ENCODE measurements at places on chromosomes 11 and 22.

DNA sequence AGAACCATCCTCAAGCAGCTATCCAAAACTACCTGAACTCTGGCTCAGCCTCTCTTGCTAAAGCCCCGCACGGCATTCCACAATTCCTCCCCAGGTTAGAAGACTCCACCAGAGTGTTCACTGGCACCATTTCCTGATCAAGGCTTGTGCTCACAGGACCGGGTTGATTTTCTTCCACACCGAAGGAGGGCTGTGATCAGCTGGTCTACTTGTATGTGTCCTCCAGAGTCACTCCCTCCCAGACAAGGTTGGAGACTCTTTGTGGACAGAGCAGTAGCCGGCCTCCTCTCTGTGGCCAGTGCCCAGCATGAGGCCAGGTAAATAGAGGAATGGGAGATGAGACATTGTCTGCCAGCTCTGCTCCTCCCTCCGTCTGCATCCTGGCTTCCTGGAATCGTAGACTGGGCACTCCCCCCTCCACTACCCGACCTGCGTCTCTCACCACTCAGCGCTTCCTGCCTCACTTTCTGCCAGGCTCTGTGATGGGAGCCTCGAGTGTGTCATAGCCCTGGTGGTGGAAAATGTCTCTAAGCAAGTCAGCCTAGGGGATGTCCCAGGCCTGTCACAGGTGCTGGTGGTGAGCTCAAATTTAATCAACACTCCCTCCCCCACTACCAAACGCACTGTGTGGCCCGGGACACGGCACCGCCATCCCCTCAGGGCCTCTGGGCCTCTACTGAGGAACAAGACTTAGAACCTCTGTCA lies 12.5 kb upstream of the TMPRSS6 start:
- DNase-seq = no peak

DNA sequence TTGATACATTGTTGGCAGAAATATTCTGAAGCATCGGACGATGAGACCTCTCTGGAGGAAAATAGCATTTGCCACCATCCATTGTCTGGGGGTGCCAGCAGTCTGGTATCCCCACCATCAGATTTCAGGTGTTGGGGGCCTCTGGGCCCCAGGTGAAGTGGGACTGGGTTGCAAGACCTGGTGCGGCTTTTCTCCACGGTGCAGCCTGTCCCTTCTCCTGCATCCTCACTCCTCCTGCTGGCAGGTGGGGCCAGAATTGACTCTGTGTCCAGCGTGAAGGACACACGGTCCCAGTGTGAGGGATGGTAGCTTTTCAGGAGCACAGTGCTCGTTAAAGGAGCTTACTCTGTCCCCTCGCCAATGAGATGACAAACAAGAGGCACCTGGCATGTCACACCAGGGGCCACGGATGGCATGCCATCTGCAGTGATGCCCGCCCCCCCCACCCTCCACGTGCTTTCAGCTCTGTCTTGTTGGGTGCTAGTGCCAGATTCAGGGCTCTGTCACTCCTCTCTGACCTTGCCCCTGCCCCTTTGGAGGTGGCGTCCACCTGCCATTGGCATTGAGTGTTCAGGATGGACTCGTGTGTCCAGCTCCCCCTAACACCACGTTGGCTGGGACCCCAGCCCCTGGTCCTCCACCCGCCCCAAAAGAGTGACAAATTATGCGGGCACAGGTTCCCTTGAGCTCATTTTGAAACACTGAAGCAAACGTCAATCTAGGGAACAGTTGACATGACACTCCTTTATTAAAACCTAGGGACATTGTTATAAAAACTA lies 62.4 kb downstream of the PARVG start:
- DNase-seq = no peak

DNA sequence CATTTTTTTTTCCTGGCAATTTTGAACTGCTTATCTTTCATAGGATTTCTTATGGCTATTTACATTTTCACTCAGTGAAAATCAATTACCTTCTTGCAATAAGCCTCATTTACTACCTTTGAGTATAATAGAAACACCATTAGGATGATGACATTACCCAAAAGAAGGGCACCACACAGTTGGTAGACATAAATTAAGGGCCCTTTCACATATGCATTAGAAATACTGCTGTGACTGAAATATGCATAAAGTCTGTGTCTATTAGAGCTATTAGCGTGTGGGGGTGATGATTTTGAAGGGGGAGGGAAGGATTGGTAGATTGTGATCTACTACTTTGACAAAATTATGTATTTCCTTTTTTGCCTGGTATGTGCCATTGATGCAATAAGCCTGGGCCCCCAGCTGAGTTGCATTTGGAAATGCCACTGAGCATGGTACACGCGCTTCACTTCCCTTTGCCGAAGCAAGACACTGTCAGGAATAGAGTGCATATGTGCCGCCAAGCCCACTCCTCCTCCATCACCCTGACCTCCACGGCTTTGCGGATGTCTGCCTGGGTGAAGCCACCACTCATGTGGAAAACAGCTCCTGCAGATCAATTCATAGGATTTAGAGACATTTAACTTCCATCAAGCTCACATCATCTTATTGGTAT lies 339.3 kb downstream of the DCDC1 start:
- DNase-seq = no peak

GRCh38 chr11:17154409-17155159 lies 53.2 kb downstream of the PIK3C2A start:
- DNase-seq = no peak

- no peak for DNase-seq
Observed at GRCh38 chr11:134905517-134905916, 493.5 kb upstream of the B3GAT1 start.

GRCh38 chr22:22554587-22555284 lies 4.3 kb downstream of the PRAME start:
- DNase-seq = no peak

DNA sequence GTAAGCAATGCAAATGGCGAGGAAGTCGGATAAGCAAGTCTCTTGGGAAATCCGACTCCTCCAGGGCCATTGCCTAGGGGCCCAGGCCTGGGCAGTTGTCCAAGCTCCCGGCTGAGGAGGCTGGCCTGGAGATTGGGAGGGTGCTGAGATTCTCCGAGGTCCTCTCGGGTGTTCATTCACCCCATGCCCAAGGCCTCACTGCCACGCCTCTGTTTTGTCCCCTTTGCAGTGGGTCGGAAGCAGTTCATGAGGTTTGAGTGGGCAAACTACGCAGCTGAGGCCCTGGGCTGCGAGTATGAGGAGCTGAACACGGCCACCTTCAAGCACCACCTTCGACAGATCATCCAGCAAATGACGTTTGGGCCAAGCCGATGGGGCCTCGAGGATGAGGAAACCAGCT lies 81.3 kb downstream of the MYO18B start:
- no peak for DNase-seq

- DNase-seq = no peak
Observed at GRCh38 chr11:36056160-36056751, 112.4 kb downstream of the LDLRAD3 start.

GRCh38 chr22:43014316-43014868 lies 557 bp downstream of the PACSIN2 start:
- no peak for DNase-seq

GRCh38 chr11:74102321-74102720 lies 68.5 kb downstream of the C2CD3 start:
- DNase-seq = no peak

- DNase-seq = no peak
Observed at GRCh38 chr11:106082096-106082495, 4.6 kb downstream of the AASDHPPT start.

GRCh38 chr11:62395885-62396551 lies 22.8 kb upstream of the SCGB1A1 start:
- DNase-seq = no peak

DNA sequence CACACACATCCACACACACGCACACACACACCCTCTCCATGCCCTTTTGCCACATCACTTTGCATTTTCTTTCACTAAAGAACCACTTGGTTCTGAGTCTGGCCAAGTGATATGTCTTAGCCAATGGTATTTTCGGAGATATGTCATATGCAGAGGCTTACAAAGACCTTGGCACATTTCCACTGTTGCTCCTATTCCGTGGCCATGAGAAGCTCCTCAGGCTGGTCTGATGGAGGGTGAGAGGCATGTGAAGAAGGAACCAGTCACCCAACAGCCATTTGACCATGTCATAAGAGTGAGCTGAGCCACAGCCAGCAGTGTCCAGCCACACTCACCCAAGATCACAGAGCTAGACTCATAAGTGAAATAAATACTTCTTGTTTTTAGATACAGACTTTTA lies 212.6 kb upstream of the NAV2 start:
- no peak for DNase-seq

DNA sequence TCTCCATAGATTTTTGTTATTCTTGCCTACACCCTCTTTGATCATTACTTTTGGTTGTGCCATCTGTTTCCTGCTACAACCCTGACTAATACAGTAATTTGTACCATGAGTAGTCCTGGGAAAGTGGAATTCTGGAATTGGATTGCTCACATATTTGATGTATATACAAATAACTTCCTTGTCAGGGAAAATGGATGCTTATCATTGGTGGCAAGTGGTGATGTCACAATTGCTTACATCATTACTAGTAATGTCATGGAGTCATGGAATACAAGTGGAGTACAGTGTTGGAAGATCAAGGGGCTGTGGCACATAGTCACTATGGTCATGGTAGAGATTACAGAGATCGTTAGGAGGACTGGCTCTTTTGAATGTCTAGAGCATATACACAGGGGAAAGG lies 24.4 kb downstream of the AASDHPPT start:
- no peak for DNase-seq

GRCh38 chr22:19169947-19170318 lies 8.6 kb downstream of the SLC25A1 start:
- no peak for DNase-seq

DNA sequence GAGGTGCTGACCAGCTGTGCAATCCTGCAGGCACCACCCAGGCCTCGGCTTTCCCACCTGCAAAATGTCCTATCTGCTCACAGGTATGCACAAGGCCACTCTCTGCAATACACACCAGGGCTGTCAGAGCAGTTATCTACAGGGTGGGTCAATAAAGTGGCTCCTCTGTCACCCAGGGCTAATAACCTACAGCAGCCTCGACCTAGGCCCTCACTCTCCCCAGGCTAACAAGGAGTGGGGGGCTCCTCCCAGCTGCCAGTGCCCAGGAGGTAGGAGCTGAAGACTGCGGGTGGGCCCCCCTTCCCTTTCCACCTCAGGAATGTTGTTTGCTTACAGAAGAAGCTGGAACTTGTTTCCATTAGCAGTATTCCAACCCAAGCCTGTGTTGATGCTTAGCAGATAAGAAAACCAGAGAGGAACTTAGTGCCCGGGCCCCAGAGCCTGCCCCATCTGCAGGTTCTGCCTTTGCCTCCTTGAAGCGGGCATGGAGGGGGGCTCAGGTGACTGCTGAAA lies 26.8 kb downstream of the MYH9 start:
- no peak for DNase-seq

DNA sequence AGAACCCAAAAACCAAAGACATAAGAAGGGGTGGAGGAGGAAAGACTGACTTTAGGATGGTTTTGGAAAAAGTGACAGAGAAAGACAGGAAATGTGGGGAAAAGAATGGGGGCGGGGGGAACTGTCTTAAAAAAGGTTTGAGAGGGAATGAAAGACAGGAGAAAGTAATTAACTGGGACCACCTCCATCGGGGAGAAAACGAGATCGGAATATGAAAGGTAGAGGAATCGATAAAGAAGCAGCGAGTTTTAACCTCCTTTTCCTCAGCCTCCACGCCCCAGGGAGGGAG lies 524 bp downstream of the MTMR2 start:
- DNase-seq = no peak

DNA sequence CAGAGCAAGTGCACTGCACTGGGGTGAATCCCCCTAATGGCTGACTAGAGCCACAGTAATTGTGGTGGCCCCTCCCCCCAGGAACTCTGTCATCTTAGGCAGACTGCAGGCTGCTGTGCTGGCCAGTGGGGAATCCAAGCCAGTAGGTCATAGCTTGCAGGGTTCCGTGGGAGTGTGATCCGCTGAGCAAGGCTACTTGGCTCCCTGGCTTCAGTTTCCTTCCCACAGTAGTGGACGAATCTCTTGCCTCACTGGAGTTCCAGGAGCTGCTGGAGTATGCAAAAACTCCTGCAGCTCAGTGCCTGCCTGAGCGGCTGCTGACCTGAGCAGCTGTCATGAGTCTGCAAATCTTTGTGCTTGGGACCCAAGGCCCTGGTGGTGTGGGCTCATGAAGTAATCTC lies 13.2 kb downstream of the OOSP3 start:
- no peak for DNase-seq

GRCh38 chr11:10906521-10906920 lies 48.7 kb upstream of the ZBED5 start:
- DNase-seq = no peak

- no peak for DNase-seq
Observed at GRCh38 chr11:45679806-45680205, 14.4 kb upstream of the CHST1 start.

GRCh38 chr11:132240374-132240773 lies 870.0 kb downstream of the NTM start:
- no peak for DNase-seq

DNA sequence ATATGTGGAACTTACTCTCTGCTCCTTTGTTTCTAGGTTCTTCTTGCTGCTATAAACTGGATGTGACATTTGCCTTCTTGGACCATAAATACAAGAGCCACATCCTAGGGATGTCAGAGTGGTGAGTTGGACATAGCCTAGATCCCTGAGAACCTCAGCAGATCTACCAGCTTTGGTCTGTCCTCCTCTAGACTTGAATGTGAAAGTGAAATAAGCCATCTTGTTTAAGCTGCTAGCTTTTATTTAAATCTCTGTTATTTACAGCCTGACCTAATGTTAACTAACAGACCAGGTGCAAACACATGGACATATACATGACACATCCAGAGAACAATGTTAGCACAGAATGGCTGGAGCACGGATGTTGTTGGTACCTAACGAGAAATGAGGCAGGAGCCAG lies 36.0 kb downstream of the SLN start:
- DNase-seq = no peak

DNA sequence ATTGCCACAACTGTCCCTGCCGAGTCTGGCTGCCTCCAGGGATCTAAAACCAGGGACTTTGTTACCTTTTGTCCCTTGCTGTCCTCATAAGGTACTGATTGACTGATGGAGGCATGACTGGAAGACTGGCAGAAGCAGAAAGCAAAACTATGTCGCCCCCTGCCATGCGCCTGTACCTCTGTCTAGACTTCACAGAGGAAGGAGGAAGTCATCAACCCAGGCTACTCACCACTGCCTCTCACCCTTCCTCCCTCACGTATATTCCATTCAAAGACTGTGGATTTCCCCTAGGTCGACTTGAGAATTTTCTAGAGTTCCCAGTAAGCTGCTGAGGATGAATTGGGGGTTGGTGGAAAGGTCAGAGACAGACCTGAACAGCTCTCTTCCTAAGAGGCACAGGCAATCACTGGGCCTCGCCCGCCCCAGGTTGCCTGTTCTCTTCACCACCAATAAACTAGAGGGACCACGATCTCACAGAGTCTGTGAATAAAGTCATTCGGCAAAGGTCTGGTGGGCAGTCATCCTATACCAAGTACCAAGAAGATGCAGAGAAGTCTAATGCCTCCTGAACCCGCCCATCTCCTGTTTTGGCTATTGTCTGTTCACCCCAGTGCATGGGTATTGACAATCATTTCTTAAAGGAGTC lies 27.5 kb upstream of the CHST1 start:
- no peak for DNase-seq

GRCh38 chr11:64842851-64843685 lies 1.4 kb downstream of the CDC42BPG start:
- no peak for DNase-seq

- DNase-seq = no peak
Observed at GRCh38 chr11:6615882-6616585, 3.2 kb downstream of the TPP1 start.

GRCh38 chr11:57438345-57439285 lies 11.7 kb upstream of the SLC43A3 start:
- DNase-seq = no peak
